Transverse colon (tissue), 4 donors: ENCODE measurements at places on chromosomes 5 and 9. TPM values are rescaled to one million over a fixed set of nuclear protein-coding genes. Genes with fewer than 3 reads are reported as not detected.

Gene LRRC70
- 1.8 TPM for total RNA-seq

GRCh38 chr5:169175733-169176132 lies 125.2 kb downstream of the SLIT3 start:
- no peaks in the 10 kb centered on the region for H3K27me3 ChIP-seq
- no peak overlapping the region for H3K27ac ChIP-seq
- H3K4me3 ChIP-seq = no peak overlapping the region
- no peak for DNase-seq
- no peaks in the 10 kb centered on the region for H3K4me1 ChIP-seq
- H3K36me3 ChIP-seq = no peaks in the 10 kb centered on the region

Gene ADGRV1
- total RNA-seq = 12.9 TPM

Gene FAM163B
- not detected for total RNA-seq

DNA sequence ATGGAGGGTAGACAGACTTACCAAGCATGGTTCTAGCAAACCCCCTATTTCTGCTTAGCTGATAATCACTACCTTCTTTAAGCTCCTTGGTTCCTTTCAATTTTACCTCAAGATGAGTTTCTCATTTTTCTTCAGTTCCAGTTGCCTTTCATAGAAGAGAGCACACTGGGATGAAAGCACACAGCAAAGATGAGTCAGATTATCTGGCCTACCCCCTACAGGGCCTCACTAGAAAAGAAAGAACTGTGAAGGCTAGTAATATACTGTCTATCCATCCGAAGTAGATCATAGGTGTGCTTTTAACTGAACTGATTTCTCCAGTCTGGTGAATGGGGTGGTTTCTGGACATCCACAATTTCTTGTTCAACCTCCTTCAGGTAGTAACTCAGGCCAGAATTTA lies 122.5 kb downstream of the TRPM3 start:
- H3K36me3 ChIP-seq = no peaks in the 10 kb centered on the region
- H3K4me3 ChIP-seq = no peak overlapping the region
- no peaks in the 10 kb centered on the region for H3K27me3 ChIP-seq
- no peaks in the 10 kb centered on the region for H3K4me1 ChIP-seq
- DNase-seq = no peak

- no peaks in the 10 kb centered on the region for H3K27me3 ChIP-seq
- no peak overlapping the region for H3K27ac ChIP-seq
- H3K36me3 ChIP-seq = no peaks in the 10 kb centered on the region
- no peaks in the 10 kb centered on the region for H3K4me1 ChIP-seq
- DNase-seq = no peak
Observed at GRCh38 chr5:54944364-54944763, 41.0 kb downstream of the ESM1 start.

Gene PRRT1B
- 5.7 TPM for total RNA-seq

Gene ISL1
- 0.48 TPM for total RNA-seq

Gene GTF3C5
- total RNA-seq = 44.5 TPM

Gene ORM2
- not detected for total RNA-seq

GRCh38 chr5:132447196-132447595 lies 43.4 kb downstream of the IRF1 start:
- no peak for DNase-seq
- peak overlapping the region; percentile 48 for H3K27ac ChIP-seq
- no peak overlapping the region for H3K4me3 ChIP-seq
- H3K36me3 ChIP-seq = no peaks in the 10 kb centered on the region
